ENCODE measurements at places on chromosomes 12 and 14.

DNA sequence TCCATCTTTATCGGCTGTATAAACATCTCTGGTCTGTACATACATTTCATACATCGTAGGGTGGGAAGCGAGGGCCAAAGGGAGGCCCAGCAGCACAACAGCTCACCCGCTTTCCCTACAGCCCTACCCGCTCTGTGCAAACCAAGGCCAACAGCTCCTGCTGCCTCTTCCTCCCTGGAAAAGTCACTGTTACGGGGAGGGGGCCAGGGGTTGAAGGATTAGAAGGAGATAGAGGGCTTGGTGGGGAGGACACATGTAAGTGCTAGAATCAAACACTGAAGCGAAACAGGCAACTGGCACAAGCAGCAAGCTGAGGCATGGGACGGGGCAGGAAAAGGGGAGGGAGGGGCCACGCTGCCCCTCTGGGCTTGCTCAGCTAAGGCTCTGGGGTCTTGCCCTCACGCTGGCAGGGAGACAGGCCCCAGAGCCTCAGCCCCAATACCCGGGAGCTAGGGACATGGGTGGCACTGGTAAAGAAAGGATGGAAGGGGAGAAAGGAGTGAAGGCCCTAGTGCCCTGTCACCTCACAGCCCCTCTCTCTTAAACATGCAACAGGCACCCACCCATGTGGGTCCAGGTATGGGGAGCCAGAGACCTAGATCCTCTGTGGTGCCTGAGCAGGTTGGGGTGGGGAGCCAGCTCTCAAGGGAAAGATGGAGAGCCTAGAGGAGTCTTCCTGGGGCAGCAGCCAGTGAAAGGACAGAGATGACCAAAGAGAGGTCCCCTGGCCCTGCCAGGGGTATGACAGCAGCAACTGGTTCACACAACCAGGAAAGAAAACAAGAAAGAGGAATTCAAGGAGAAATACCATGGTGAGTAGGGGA lies 14.4 kb downstream of the SPRYD3 start:
- no peak for DNase-seq

DNA sequence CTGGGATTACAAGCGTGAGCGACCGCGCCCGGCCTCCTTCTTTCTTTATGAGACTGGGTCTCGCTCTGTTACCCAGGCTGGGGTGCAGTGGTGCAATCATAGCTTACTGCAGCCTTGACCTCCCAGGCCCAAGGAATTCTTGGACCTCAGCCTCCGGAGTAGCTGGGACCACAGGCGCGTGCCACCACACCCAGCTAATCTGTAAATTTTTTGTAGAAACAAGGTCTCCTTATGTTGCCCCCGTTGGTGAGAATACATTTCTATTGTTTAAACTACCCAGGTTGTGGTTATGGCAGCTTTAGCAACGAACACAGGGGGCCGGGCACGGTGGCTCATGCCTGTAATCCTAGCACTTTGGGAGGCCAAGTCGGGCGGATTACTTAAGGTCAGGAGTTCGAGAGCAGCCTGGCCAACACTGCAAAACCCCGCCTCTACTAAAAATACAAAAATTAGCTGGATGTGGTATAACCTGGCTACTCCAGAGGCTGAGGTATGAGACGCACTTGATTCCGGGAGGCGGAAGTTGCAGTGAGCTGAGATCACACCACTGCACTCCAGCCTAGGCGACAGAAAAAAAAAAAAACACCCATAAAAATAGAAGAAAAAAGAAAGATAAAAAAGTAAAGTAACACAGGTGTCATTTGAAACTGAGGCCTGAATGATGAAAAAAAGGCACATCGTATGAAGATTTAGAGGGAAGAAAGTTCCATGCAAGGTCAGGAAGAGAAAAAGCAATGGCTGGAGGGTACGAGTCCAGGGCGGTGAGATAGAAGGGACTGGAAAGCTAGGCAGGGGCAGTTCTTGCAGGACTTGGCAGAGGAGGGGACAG lies 977 bp upstream of the TMEM120B start:
- no peak for DNase-seq

GRCh38 chr12:53068811-53069585 lies 10.2 kb downstream of the SPRYD3 start:
- no peak for DNase-seq

DNA sequence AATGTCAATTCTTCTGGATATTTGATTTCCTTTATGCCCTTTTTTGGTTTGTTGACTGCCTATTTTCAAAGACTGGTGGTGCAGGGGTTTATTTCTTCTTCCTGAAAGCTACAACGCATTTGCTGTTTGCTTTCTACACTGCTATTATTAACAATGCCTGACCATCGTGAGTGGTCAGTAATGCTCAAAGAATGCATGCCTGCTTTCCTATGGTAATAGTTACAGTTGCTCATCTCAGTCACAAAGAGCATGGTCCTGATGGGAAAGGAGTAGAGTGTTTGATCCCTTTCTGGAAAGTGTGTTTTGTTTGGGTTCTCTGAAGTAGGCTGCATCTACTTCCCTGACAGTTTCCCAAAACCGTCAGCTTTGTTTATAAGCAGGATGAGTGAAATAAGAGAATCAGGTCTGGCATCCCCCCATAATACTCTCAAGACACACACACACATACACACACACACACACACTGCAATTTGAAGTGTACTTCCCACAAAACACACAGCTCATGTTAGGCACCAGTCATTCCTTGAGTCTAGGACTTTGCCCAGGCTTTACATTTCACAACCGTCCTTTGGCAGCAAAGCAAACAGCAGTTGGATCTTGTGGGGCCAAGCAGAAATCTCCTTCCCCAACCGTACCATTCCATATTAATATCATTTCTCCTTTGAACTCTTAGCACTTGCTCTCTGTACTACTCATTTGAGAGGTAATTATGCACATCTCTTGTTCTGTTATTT lies 56.6 kb downstream of the SUDS3 start:
- no peak for DNase-seq

DNA sequence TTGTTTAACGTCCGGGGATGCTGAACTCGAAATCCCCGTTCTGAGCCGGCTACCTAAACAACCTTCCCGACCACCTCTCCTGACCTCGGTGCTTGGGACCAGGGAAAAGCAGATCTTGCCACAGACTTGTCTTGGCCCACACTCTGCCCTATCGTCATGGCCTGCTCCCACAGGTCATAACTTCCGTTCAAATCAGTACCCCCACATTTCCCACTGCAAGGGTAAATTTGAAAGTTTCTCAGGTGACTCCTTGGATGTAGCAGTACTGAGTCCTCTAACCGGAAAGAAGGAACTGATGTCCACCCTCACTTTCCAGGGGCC lies 612 bp upstream of the RBM23 start:
- DNase-seq: no peak

DNA sequence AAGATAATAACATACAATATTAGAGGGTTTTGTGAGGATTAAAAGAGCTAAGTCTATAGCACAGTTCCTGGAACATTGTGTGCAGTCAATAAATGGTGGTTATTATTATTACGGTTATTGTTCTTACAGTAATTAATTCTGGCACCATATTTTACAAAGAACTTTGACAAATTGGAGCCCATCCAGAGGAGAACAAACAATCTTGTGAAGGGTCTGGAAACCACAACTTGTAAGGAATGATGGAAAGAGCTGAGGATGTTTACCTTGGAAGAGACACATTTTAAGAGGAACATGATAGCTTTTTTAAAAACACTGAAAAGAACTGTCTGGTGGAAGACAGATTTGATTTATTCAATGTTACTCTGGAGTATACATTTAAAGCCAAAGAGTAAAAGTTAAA lies 150.5 kb upstream of the KRR1 start:
- DNase-seq: no peak

GRCh38 chr12:41663598-41664265 lies 475.6 kb downstream of the PDZRN4 start:
- no peak for DNase-seq

DNA sequence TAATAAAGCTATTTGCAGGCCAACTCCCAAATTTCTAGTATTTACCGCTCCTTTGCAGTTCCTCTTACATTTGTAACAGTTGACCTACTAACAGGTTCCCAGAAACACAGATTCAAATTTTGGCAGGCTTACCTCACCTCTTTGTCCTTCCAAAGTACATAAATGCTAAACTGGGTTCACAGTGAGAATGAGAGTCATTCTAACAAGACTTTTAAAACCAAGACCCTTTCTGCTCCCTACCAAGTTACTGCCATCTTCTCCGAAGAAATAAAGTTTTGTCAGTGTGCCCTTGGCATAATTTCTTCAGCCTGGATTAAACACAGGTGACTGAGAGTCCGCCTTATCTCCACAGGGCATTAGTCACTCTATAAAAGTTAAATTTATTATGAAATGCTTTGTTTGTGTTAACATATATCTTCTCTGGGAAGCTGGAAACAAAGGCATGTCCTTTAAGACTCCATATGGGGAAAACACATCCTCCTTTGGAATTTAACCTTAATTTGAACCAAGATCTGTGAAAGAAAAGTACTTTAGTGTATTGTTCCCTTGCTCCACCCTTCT lies 28.2 kb downstream of the FOXA1 start:
- no peak for DNase-seq

- DNase-seq: no peak
Measured at GRCh38 chr12:1291601-1292332, 300.7 kb downstream of the ERC1 start.

Data from stimulated activated CD4-positive, alpha-beta T cell treated with anti-CD3 and anti-CD28 coated beads, Interleukin-1b, Interleukin-23, amount 100 ng/mL, for 4 hours (primary cell).